ENCODE measurements at places on chromosomes 16 and 17.
A peak's percentile ranks its signal among the peaks of the same experiment; 100 is the strongest.

DNA sequence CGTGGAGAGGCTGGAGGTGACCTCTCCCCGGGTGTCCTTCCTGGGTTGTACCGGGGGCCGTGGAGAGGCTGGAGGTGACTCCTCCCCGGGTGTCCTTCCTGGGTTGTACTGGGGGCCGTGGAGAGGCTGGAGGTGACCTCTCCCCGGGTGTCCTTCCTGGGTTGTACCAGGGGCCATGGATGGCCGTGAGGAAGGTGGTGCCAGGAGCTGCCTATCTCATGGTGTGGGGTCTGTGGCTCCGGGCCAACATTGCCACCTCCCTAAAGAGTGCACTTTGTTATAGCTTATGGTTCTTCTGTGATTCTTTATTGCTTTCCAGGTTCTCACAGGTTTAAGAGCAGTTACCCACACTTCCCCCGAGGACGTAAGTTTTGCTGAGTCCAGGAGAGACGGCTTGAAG lies 86.3 kb upstream of the ZNF750 start:
- no peak for DNase-seq

GRCh38 chr16:66207139-66207882 lies 159.2 kb upstream of the CDH5 start:
- no peak for DNase-seq

GRCh38 chr16:68046106-68046505 lies 23.0 kb downstream of the DUS2 start:
- no peak for DNase-seq

DNA sequence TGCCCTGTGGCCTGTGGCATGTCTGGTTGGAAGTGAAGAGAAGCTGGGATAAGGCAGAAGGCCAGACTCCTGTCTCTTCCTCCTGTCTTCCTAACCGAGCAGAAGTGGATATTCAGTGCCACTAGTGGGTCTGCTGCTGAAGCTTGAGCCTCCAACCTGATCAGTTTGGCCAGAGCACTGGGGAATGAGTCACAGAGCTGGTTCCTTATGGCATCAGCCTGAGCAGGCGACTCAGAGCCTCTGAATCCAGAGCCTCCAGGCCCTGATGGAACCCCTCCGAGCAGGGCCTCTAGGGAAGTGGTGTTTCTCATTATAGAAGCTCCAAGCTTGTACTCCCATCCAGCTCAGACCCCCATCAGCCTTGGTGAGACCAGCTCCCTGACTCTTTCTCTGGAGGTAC lies 2.0 kb downstream of the WSCD1 start:
- DNase-seq, result no peak

DNA sequence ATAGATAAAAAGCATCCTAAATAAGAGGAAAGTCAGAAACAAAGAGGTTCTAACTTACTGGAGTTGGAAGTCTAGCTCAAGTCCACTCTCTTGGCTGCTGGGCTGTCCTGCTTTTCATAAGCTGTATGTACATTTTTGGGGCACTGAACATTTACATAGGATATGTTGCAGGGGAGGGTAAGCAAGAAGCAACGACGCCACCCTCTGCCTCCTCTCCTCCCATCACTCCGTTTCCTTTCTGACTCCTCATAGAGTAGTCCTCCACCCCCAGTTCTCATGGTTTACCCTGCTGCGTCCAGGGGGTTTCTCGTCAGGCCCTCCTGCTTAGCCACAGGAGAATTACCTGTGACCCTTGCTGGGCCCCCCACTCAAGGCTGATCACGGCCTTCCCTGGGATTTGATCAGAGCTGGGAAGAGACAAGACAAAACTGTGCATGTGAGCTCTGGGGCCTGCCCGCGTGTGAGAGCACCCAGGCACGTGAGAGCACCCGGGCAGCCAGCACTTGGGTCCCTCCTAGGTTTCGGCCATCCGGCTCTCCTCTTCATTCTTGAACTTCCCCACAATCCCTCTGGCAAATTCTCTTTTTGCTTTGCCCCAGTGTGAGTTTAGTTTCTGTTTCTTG lies 37.1 kb downstream of the TMEM11 start:
- no peak for DNase-seq

- DNase-seq, result no peak
Measured at GRCh38 chr17:14268264-14268663, 31.6 kb upstream of the CDRT15 start.

- DNase-seq, result no peak
Measured at GRCh38 chr17:80774643-80775281, 216.9 kb upstream of the CHMP6 start.

DNA sequence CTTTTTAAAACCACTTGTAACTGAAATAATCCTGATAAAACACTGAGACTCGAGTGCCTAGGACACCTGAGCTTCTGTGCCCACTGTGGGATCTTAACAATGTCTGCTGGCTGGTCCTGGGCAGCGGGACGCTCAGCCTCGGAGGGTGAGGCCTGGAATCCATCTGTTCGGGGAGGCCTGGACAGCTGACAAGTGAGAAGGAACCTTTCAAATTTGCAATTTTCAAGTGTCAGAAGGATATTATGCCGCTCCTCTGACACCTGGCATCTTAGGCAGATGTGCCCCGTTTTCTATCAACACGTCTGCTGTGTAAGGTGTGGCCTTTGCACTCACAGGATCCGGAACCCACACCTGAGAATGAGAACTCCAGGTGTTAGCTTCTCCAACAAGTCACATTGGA lies 33.1 kb upstream of the C16orf78 start:
- no peak for DNase-seq

- no peak for DNase-seq
Measured at GRCh38 chr17:77471984-77472461, 331.3 kb downstream of the SEC14L1 start.

GRCh38 chr16:47046726-47047523 lies 73.5 kb upstream of the DNAJA2 start:
- no peak for DNase-seq

DNA sequence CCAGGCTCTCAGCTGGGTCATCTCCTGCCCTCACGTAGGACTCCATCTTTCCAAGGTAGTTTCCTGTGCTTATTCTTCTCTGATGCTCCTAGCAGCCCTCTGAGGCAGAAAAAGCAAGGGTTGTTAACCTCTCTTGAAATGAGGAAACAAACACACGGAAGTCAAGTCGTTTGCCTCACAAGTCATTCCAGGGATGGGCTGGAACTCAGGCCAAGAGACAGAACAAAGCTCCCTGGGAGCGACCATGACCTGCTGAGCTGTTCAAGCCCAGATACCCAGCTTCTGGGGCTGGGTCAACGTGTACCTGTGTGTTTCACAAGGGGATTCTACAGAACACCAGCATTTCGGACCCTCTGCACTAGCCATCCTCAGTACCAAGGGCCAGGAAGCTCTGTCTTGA lies 28.1 kb downstream of the SRL start:
- no peak for DNase-seq

DNA sequence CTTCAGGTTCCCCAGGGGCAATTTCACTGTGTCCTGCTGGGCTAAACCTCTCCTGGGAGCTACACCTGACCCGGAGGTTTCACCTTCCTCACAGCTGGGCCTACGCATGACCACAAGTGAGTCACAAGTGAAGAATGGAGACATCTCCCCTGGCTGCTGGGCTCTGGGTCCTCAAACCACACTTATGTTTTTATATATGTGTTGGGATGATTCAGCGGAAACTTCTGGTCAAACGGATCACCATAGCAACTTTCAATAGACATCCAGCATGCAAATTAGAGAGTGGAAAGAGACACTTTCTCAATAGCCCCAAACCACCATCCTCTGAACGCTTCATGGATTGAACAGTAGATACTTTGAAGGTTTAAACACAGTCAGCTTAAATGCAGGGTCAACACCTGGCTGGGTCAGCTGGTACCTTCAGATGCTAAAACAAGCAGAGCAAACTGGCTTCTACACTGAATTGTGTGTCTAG lies 28.0 kb upstream of the MAF start:
- DNase-seq, result peak; percentile 13

GRCh38 chr16:14364386-14365199 lies 265.5 kb downstream of the PARN start:
- no peak for DNase-seq

Data from GM12891 (cell line).